ENCODE measurements at places on chromosomes 7 and 10. TPM values are rescaled to one million over a fixed set of nuclear protein-coding genes. Genes with fewer than 3 reads are reported as not detected.

Gene ATOH7
- total RNA-seq: not detected

Gene RAPGEF5
- 1.1 TPM for total RNA-seq

Gene FEZF1
- total RNA-seq: not detected

DNA sequence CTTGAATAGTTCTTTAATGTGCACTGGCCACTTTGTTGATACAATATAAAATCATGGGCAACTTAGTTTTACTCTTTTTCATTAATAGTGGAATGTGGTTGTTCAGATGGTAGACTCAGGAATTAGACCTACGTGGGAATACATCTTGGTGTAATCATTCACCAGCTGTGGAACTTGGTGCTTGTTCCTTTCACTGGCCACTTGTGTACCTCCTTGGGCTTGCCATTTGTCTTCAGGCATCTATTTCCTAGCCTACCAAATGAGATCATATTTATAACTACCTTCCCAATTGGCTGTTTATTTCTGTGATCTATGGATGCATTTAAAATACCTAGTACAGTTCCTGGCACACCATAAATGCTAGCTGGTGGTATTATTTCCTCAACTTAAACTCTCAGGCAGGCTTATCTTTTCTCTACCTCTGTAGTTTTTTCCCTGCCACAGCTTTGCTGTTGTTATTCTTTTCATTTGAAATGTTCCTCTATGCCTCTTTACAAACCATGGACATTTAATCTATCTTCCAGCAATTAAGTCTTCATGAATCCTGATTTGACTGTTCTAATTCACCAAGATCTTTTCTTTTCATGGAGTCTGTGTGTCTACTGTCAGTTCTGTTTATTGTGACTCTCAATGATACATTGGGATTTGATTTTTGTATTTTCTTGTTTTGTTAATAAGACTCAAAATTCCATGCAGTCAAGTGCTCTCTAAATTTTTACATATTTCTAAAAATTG is 113.0 kb downstream of the ADAM22 start:
- no peak for DNase-seq

DNA sequence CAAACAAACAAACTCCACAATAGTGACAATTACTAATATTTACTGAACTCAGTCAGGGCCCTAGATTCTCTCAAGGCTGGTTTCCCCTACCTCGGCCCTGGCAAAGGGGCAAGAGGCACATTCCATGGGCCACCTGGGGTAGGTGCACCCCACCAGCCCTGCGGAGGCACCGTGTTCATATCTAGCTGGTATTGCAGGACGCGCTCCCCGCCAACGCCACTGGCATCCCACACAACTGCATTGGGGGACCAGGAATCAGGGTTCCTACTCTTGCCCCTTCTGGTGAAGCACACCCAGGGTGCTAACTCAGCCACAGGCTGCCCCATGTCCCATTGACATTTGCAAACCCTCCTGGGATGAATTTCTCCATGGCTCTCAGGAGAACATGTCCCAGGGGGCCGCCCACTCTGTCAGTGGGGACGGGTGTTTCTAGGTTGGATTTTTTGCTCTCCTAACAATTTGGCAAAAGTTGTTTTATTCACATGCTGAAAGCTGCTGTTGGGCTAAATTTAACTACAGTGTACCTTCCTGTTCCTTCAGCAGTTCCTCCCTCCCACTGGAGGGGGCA is 76.7 kb downstream of the ZRANB1 start:
- no peak for DNase-seq

- no peak for DNase-seq
Observed at GRCh38 chr10:56653289-56653688, 292.2 kb upstream of the ZWINT start.

- DNase-seq: no peak
Observed at GRCh38 chr10:79994556-79994955, 45.7 kb upstream of the SFTPD start.

DNA sequence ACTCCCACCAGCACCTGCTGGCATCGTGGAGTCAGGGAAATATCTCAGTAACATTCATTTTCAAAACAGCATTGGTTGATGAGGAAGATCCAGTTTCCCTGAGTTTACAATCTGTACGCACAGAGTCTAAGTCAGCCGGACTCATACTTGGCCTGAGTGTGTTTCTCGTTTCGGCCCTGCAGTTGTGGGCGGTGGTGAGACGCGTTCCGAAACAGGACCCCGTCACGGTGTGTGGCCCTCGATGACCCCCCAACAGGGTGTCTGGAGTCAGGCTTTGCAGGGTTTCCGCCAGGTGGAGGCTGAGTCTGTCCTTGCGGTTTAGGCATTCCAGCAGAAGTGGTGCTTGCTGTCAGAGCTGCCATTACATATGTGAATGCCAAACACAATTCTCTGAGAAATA is 317.5 kb downstream of the DNAJB6 start:
- peak; percentile 39 for DNase-seq

Measured in natural killer cell treated with Interleukin-12 subunit alpha and Interleukin-12 subunit beta and Interleukin-15 and Interleukin-18, amount 100 ng/mL, for 72 hours (primary cell).